CD4-positive, alpha-beta T cell treated with Interleukin-4 for 4 hours (primary cell): ENCODE measurements at places on chromosomes 12 and 14.

- no peak for DNase-seq
Observed at GRCh38 chr14:73264080-73264884, 27.0 kb downstream of the PAPLN start.

GRCh38 chr14:67436006-67436866 is 24.3 kb upstream of the PLEK2 start:
- no peak for DNase-seq

DNA sequence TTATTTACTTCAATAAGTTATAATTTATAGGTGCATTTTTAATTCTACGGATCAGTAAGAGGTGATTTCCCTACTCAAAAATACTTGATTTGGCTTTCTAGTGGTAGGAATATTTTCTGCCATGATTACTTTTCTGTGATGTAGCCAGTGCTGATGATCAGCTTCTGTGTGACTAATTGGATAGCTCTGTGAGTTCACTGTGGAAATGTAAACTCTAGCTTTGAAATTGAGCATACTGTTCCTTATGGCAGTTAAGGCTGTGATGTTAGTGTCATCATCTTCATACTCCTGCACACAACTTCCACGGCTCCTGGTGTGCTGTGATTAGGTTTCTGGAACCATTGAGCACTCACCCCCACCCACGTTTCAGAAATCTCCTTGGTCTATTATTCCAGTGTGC is 48.2 kb downstream of the PLEKHA5 start:
- no peak for DNase-seq

DNA sequence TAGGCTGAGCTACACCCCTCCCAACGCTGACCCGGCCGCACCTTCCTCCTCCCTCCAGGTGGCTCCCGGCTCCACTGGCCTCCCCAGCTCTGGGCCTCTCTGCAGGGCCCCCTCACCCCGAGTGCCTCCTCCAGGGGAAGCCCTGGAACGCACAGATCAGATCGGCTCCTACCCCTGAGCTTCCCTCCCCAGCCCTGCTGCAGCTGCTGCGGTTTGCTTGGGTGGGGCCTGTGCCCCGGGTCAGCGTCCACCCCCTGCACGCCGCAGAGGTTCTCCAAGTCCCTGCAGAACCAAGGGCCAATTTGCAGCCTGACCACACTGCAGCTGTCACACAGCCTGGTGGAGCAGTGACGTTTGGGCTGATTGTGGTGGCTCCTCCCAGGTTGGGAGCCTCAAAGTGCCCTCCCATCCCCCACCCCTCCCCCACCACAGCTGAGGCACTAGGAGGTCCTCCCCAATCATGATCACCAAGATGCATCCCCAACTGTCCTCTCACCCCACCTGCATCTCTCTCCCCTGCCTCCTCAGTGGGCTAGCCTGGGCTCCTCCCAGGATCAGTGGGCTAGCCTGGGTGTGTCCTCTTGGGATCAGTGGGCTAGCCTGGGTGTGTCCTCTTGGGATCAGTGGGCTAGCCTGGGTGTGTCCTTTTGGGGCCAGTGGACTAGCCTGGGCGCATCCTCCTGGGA is 12.8 kb upstream of the FBRSL1 start:
- no peak for DNase-seq

GRCh38 chr14:103536693-103537092 is 7.7 kb downstream of the TRMT61A start:
- DNase-seq: no peak

DNA sequence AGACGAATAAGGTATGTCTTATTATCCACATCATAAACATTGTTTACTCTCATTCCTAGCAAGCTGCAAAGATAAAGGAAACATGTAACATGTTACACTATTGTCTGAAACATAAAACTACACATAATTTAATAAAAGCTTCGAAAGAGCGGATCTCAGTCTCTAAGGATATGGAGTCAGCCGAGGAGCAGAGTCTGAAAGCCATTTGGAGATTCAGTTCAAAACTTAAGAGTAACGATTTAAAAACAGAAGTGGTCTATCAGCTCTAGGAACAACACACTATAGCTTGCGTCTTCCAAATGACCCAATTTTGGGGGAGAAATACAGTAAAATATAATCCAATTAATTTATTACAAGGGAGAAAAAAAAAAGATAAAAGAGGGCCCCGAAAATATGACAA is 775 bp downstream of the NEMF start:
- DNase-seq: no peak

- DNase-seq: no peak
Observed at GRCh38 chr12:46554460-46554859, 181.9 kb upstream of the SLC38A2 start.

DNA sequence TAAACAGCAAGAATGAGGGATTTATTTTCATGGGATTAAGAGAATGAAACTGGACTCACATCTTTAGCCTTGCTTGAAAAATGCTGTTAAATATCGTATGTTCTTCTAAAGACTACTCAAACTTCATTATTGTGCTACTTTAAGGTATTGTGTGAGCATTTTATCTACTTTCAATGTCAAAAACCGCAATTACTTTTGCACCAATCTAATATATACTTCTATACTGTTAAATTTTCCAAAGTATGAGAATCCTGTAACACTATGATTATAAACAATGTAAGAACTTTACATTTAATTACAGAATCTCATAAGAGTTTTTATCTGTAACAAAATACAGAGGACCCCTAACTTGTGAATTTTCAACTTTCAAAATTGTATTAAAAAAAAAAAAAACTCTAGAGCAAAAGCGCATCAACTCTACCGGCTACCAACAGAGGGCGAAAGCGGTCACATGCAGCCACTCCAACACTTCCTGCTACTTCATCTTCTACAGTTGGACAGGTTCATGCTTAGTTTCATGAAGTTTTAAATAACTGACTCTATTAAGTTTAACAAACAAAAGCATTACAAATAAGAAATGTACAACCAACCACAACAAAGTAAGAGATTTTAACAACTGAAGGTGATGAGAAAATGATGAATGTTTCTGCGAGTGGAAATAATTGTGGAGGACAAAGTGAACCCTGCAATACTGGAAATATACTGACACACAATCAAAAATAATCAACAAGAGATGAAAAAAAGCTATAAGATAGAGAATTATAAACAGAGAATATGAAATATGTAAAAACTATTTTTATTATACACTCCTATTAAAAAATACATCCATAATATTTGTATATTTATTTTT is 210.9 kb downstream of the MED13L start:
- peak; percentile 52 for DNase-seq

DNA sequence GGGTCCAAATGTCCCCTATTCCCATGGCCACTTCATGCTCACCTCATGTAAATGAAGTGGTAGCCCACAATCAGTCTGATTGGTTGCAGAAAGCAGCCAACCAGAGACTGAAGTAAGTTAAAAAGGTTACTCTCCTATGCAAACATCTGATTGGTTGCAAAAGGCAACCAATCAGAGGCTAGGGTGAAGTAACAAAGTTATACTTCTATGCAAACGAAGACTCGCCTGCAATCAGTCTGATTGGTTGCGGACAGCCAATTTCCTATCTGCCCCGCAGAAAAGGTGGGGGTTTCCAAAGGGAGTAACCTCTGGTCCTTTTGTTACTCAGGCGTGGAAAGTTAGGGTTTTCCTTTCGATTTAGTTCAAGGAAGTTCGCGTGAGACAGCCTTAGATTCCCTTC is 208.1 kb upstream of the NEDD1 start:
- DNase-seq: no peak

GRCh38 chr12:104790296-104791125 is 167.6 kb downstream of the SLC41A2 start:
- peak; percentile 37 for DNase-seq

- DNase-seq: no peak
Observed at GRCh38 chr14:76947838-76948184, 80.7 kb downstream of the IRF2BPL start.

GRCh38 chr12:32400866-32401265 is 1.5 kb downstream of the FGD4 start:
- no peak for DNase-seq

DNA sequence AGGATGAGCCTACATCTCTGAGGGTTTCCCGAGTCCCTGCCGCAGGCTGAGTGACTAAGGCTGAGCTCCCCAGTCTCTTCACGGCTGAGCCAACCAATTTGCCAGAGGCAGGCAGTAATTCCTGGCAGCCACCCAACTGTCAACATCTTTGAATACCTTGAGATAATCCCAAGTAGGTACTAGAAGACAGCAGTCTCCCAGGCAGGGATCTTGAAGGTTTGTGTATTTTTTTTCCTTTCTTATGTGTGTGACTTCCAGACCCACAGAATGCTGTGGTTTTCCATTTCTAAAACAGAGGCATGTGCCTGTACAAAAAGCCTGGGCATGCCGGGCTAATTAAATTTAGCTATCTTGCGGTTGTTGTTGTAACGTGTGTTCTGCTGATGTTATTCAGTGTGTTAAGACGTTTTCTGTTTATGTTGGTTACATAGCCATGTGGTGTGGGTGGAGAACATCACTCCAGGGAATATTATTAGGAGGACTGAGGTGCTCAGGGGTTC is 155.5 kb downstream of the ANO2 start:
- DNase-seq: no peak

- DNase-seq: peak; percentile 53
Observed at GRCh38 chr14:23379366-23380196, 2.7 kb downstream of the CMTM5 start.

DNA sequence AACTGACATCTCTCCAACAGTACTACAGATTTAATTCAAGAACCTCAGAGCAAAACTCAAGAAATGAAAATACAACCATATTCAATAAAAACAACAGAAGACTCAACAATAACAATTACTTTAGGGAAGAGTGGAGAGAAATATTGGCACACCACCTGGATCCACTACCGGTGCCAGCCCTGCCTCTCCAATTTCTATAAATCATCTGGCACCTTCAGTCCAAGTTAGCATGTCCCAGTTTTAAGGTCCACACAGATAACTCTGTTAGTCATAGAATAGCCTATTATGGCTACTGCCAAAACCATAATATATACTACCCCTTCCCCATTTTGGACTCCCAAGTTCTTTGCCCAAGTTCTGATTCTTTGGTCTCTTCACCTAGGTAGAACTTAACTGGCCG is 69.9 kb upstream of the PSMA6 start:
- DNase-seq: no peak

- no peak for DNase-seq
Observed at GRCh38 chr12:109689426-109689825, 24.2 kb upstream of the FAM222A start.

DNA sequence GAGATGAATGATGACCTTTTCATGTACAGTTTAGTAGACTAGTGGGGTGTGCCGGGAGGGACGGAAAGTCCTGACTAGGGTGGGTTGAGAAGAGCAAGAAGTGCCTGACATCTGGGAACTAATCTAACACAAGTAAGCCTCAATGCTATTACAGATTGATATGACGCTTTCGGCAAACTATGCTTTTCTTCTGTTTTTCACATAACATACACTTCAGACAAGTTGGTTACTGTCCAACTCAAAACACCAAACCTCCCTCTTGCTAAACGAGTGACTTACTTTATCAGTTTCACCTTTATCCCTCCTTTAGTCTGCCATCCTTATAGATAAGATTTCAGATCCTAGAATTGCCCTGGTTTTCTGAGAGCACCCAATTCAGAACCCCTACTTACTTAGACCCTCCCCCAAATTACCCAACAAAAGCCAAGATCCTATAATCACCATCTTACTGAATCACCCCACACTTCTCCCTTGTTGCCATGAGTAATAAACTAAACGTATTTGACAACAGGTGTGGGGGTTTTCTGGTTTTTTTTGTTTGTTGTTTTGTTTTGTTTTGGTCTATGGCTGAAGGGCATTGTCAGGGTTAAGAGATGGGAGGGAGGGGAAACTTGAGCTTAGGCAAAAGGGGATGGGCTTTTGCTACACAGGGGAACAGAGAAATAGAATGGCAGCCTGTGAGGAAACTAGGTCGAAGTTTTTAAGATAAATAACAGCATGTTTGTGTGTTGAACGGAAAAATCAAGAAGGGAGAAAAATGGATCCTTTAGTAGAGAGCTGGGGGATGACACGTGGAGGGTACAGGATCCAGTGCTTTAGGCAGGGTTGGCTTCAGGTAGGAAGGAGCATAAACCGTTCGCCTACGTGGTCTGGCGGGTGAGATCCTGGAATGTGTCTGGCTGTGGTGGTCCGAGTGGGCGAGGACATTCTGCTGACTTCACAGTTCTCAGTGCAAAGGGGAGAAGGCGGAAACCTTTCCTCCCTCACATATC is 6.1 kb upstream of the PSMA3 start:
- DNase-seq: peak; percentile 66

DNA sequence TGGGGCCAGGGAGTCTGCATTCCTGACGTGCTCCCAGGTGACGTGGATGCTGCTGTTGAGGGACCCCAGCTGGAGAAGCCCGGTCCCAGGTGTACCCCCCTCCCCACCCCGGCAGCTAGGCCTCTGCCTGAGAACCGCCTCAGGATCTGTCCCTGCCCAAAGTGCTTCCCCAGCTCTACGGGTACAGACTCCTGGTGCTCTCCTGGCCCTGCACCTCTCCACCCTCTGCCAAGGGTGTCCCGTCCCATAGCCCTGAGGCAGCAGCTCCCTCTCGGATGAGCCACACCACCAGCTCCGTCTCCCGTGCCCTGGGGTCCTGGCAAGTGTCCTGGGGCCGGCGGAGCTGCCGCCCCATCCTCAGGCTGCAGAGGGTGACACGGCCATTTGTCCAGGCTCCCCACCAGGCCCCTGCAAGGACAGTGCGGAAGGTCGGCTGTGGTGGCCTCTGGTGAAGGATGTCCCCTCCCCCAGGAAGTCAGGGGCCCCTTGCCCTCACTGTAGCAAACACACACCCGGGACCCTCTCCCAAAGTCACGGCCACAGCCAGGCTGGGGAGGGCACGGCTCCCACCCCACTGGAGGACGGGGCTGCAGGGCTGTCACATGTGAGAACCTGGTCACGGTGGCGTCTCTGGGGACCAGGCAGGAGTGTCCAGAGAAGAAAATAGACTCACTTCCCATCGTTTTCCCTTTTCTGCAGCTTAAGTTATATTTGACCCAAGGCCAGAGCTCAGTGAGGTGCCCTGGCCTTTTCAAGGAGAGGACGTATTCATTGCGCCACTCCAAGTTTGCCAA is 74.4 kb upstream of the FBRSL1 start:
- no peak for DNase-seq

DNA sequence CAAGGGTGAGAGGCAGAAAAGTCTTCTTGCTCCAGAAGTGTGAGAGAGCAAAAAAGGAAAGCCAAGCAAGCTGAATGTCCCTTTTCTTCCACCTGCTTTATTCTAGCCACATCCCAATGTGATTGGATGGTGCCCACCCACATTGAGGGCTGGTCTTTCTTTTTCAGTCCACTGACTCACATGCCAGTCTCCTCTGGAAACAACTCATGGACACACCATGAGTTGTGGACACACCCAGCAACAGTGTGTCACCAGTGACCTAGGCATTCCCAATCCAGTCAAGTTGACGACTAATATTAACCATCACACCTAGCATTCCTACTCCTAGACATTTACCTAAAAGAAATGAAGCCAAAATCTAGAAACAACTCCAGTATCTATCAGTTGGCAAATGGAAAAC is 7.2 kb upstream of the DICER1 start:
- no peak for DNase-seq
